ENCODE measurements at places on chromosomes 5 and 9.

GRCh38 chr9:101226803-101227202, 158.0 kb downstream of the BAAT start:
- no peak for DNase-seq

- no peak for DNase-seq
Measured at GRCh38 chr9:87464992-87465378, 32.7 kb upstream of the DAPK1 start.

DNA sequence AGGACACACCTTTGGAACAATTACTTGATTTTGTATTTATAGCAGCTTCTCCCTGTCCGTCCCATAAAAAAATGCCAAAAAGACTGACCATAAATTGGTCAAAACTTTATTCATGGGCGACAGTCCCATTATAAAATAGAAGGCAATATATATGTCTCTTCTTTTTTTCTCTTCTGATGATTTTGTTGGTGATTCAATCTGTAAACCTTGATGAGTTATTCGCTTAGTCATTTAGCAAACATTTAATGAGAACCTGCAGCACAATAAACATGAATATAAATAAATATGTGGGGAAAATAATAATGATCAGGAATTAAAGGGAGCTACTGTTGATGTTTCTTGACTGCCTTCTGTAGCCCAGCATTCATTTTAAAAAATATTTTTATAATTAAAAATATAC, 356.4 kb upstream of the ACTBL2 start:
- no peak for DNase-seq

- DNase-seq = no peak
Measured at GRCh38 chr5:39501397-39501796, 76.6 kb upstream of the DAB2 start.

- no peak for DNase-seq
Measured at GRCh38 chr9:242461-243080, 27.9 kb downstream of the DOCK8 start.

GRCh38 chr5:130963798-130964197, 201.3 kb downstream of the HINT1 start:
- no peak for DNase-seq

- DNase-seq = no peak
Measured at GRCh38 chr5:6820851-6821479, 107.7 kb downstream of the TENT4A start.

- peak; percentile 69 for DNase-seq
Measured at GRCh38 chr5:53464722-53465121, 15.7 kb upstream of the FST start.

DNA sequence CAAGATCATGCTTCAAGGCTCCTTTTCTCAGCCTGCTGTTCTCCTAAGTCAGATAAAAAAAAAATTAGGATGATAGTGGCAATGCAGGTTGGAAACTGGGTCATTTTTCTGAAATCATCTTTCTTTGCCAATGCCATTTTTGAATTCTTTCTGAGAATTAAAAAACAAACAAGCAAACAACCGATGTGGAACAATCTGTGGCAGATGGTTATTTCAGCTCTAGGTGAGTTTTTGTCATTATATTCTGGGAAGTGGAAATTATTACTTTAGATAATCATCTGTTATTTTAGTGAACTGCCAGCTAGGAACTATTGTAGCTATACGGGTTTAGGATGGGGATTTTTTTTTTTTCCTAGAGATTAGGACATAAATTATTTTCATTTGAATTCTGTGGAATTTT, 129.7 kb downstream of the NTRK2 start:
- no peak for DNase-seq

- no peak for DNase-seq
Measured at GRCh38 chr9:114039484-114039883, 38.6 kb downstream of the AMBP start.

DNA sequence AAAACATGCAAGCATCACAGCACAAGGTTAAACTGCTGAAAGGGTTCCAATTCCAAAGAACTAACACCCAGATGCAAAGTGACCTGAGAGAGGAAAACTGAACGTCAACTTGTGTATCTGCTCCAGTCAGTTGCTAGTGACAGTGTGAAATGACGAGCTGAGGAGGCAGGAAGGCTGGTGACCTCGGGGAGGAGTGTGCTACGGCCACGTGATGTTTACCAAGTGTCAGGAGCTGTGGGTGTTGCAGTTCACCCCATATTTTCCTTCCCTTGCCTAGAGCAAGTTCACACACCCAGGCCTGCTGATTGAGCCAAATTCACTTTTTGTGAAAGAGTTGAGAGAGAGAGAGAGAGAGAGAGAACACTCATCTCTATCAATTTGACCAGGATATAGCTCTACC, 231.6 kb upstream of the ANKH start:
- DNase-seq = no peak

DNA sequence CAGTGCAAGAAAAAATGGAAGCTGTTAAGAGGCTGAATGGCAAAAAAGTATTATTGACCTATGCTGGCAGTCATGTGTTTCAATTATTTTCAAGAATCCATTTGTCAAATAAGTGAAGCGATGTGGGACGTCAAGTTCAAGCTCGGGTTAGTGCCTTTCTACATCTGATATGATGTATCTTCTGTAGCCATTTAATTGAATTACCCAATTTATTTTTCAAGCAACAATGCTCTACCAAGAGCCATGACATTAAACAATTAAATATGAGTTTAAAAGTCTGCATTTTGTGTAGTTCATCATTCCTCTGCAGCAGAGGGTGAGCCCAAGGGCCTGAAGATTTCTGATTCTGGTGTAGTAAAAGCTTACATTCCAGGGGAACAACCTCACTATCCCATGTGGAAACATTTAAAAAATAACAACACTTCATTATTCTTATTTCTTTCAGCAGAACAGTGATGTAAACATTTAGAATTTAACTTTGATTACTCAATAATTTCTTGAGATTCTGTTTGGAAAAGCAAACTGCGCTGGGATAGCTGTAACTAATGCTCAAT, 619.7 kb upstream of the ARRDC3 start:
- DNase-seq = no peak

- no peak for DNase-seq
Measured at GRCh38 chr5:121199216-121199999, 652.3 kb upstream of the FTMT start.

- DNase-seq = no peak
Measured at GRCh38 chr5:11130131-11130530, 369.1 kb upstream of the DAP start.

DNA sequence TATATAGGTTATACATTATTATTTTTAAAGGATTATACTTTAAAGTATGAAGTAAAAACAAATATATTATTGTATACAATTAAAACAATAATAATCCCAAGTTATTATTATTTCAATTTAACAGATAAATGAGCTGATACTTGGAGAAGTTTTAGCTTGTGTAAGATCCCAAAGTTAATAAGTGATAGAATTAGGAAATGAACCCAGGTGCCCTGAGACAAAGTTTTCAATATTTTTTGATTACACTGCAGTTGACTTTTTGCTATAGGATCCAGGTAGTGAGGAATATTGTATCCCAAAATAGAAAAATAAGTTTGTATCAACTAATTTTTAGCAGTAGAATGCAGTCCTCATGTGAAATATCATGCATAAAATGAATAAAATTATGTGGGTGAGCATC, 543.2 kb upstream of the ZNF608 start:
- no peak for DNase-seq

GRCh38 chr5:175654807-175655206, 3.1 kb upstream of the HRH2 start:
- DNase-seq = peak; percentile 78

GRCh38 chr5:159515197-159515596, 184.9 kb upstream of the IL12B start:
- no peak for DNase-seq

- DNase-seq = no peak
Measured at GRCh38 chr5:151900891-151901290, 23.8 kb downstream of the GLRA1 start.

DNA sequence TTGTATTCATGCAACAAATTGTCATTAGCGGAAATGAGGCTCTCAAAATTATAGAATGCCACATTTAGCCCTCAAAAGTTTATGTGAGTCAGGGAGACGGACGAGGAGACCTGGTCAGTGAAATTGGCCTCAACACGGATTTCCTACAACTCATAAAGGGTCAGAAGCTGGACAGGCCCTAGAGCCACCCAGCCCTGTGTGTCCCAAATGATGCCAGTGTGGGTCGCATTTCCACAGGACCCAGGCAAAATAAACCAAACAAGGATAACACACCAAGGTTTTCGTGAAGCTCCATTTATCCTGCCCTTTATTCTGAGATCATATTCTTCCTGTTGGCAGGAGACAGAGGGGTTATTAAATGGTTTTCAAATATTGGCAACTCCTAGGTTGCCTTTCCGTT, 72.0 kb upstream of the COL5A1 start:
- no peak for DNase-seq

DNA sequence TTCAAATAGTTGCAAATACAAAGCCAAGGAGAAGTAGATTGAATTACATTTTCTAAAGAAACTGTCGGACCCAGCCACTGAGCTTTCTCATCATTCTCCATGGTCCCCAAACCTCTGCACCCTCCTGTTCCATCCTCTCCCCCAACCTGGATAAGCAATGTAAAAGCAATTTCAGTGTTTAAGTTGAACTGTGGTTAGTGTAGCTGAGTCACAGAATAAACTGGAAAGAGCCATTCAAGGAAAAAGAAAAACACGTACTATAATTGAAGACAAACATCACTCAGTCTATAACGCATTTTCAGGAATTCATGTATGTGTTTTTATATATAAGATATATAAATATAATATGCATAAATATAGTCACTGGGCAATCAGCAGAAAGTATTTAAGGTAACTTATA, 54.1 kb upstream of the TMEM161B start:
- no peak for DNase-seq

- DNase-seq = peak; percentile 58
Measured at GRCh38 chr5:142215915-142216681, 107.5 kb downstream of the NDFIP1 start.

GRCh38 chr9:106420511-106420944, 442.4 kb upstream of the ZNF462 start:
- peak; percentile 19 for DNase-seq

- no peak for DNase-seq
Measured at GRCh38 chr9:2120926-2121689, 106.0 kb downstream of the SMARCA2 start.

DNA sequence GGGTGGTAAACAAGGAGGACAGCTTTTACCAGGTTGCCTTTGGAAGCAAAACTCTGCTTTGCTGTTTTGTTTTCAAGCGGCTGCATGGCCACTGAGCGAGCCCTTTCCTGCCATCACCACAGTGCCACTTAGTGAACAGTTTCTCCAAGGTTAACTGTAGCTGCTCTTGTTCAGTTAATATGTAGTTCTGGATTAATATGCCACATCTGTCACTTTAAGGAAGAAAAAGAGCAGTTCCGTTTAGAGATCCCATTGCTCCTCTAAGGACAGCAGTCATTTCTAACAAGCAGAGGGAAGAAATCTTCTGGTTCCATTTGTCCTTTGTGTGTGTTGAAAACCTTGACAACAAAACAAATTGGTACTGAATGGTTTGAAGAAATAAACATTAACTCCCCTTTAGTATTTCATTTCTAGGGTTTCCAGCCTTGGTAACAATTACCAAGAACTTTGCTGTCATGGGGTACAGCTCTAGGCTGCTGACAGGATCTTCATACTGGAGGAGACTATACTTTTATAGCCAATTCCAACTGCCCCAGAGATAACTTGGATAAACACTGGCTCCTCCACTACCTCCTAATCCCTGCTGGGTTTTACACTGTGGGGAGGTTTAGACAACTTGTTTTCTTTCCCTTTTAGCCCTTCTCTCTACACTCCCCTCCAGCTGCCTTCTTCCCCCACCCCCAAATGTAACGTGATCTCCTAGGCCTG, 10.3 kb upstream of the ABL1 start:
- DNase-seq = peak; percentile 15

- no peak for DNase-seq
Measured at GRCh38 chr9:79962836-79963235, 391.1 kb downstream of the TLE4 start.

DNA sequence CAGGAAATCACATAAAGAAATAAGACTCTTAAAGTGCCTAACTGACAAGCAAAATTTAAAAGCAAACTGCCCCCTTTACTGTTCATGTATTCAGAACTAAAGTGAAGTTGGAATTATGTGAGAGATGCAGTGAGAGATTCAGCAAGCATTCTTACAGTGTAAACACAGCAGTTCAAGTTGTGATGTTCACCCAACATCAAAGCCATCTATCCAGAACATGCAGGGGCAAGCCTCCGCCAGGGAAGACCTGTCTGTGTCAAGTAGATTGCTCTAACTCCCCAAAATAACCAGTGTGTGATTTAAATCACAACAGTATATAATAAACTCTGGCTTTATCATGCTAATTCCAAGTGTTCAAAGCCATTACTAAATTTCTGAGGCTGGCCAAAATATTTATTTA, 233.3 kb downstream of the BNC2 start:
- no peak for DNase-seq

DNA sequence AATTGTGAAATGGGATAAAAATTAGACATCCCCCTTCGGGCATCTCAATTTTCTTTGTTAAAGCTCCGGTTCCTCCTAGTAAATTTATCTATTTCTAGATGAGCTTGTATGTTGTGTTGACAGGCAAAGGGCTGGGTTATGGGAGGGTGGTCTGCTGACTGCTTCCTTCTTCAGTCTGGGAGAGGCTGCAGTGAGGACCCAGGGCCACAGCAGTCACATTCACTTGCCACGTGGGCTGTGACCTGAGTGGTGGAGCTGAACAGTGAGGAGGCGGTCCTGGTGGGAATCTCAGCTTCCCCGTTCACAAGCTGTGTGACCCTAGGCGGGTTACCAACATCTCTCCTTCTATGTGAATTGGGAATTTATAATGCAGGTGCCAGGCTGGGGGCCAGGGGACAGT, 57.5 kb upstream of the RXRA start:
- no peak for DNase-seq

- DNase-seq = no peak
Measured at GRCh38 chr5:157657516-157657915, 5.3 kb upstream of the SOX30 start.

DNA sequence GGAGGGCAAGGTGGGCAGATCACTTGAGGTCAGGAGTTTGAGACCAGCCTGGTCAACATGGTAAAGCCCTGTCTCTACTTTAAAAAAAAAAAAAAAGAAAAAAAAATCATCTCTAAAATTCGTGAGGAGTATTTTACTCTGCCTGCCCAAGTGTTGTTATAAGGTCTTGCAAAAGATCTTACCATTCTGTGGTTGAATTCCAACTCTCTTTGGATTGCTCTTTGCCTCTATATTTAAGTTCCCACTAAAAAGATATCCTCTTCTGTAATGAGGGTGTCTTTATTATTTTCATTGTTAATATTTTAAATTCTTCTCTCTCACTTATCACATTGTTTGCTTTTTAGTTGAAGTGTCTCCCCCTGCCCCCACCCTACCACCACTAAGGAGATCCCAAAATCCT, 33.4 kb downstream of the CREBRF start:
- DNase-seq = no peak
